Osteoblast (primary cell): ENCODE measurements at places on chromosomes 5 and 9.
A peak's percentile ranks its signal among the peaks of the same experiment; 100 is the strongest.

DNA sequence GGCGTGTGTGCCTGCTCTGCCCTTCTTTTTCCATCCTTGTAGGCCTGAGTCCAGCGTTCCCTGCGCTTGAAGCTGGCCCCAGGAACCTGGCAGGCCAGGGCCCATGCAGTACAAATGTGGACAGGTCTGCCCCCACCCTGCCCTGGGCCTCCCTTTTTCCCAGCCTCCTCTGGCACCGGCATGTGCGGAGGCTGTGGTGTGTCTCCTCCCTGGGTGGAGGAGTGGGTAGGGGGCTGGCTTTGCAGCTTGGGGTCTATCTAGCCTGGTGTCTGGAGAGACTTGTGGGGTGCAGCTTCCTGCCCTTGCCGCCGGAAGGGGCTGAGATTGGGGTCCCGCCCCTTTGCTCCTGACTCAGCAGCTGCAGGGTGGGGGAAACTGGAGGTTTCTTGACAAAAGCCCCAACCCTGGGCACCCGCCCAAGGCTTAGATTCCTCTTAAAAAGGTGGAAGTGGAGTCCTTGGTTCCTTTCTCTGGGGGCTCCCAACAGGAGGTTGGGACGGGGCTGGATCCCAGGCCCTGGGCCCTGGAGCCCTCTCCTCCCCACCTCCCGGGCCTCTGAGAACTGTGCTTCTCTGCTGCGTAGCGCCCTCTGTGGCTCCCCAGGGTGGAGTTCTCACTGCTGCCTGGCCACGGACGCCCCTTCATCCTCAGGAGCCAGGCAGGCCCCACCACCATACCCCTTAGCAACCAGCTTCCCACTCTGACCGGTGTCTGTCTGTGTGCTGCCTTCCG is 18.0 kb downstream of the RXRA start:
- DNase-seq, result peak; percentile 97

GRCh38 chr5:61331407-61332357 is at the start of gene ZSWIM6:
Gene ZSWIM6 (plus strand): TSS chr5:61332258. CDS start chr5:61332273, 15 bp downstream.
- peak; percentile 99 for DNase-seq

DNA sequence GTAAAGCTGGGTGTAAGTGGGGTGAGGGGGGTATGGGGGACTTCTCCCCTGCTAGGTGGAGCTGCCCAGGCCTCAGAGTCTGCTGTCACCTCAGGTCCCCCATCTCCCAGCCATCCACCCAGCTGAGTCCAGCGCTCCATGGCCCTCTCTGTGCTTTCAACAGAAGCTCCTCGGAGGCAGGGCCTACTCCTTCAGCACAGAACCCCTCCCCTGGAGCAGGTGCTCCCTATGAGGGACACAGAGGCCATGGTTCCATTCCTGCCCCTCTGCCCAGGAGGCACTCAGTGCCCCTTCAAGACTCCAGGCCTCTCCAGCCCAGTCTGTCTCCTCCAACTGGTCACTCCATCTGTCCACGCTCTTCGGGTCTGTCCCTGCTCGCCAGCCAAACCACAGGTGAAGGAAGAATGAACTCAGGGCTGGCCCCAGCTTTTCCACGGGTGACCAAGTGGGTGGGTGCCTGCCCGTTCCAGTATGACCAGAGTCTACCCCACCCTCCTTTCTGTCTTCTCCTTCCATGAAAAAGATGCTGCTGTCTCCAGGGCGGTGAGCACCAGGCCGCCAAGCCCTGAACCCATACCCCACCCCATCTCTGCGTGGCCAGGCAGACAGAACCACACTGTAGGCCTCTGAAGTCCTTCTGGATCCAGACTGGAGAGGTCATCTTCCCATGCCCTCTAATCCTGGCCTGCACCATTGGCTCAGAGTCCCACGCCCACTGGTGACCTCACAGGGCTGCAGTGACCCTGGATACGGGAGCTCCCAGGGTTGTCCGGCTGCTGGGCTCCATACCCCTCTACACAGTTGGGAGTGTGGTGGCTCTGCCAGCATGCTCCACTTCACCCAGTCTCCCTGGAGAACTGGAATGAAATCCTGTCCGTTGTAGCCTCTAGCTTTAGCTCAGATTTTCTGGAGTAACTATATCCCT is 11.9 kb downstream of the GBGT1 start:
- DNase-seq, result peak; percentile 68

- no peak for DNase-seq
Observed at GRCh38 chr9:135575995-135576631, 14.6 kb downstream of the PAEP start.
